Hypothalamus (tissue), 51 donors: ENCODE measurements at places on chromosomes 5 and 9.

- DNase-seq, result no peak
Measured at GRCh38 chr9:94145640-94146039, 61.4 kb downstream of the PTPDC1 start.

DNA sequence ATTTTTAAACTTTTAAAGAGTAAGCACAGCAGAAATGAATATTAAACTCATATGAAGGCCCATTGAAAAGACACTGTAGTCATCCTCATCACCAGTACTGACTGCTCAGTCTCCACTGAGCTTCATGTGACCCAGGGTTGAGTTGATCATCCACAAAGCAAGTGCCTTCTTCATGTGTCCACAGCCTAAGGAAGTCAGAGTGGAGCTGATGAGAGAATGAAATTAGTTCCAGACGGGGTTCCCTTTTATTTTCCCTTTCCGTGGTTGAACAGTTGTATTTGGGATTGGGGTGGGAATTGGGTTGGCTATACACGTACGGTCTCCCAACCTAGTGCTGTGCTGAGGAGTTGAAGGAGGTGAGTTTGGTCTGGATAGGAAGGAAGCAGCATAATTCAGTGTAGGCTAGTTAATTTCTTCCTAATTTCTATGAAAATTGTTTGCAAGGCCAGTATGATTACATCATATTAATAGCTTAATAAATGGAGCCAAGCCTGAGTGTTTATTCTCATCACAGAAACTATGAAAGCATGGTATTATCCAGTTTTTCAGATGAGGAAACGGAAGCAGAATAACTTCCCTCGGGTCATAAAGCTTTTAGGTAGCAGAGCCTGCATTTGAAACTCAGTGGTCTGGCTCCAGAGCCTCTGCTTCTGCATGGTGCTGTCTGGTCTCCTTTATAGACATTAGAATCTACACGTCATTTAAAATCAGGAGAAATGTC is 103.9 kb upstream of the DMRT1 start:
- no peak for DNase-seq

DNA sequence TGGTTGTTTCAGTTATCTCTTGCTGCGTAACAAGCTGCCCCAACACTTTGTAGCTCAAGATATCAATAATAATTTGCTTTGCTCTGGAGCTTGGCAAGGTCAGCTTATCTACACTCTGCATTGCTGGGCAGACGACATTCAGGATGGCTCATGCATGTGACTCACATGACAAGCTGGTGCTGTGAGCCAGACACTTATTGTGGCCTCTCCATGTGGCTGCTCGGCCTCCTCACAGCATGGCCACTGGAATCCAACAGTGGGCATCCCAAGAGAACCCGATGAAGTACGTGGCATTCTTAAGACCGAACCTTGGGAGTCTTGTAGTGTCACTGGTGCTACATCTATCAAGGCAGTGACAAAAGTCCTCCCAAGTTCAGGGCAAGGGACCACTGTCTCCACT is 94.2 kb upstream of the MVB12B start:
- no peak for DNase-seq

DNA sequence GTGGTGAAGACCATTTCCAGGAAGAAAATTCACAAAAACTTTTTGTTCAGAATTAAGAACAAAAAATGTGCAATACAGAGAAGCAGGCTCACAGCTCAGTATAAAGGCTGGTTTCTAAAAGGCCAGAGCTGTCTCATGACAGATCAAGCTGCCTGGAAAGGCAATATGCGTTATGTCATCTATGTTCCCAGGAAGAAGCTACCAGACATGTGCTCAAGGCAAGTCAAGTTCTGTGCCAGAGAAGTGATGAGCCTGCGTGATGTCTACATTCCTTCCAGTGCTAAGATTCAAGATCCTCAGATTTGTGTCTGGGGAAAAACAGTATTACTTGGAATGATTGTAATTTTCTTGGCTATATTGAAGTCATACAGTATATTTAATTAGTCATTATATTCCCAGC is 104.3 kb downstream of the PDE4D start:
- no peak for DNase-seq

DNA sequence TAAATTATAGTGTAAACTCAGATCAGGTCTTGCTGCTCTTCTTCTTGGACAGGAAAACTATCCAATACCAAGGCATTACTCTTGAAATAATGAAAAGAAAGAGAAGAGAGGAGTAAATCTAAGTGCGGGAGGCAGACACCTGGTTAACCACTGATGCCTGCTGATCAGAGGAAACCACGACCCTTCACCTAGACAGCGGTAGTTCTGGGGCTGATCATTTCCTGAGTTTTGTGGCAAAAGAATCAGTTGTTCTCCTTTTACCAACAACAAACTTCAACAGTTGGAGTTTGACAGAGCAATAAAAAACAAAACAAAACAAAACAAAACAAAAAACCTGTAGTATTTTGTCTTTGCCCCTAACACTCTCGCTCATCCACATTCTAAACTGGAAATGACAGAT is 3.0 kb downstream of the RLN1 start:
- no peak for DNase-seq

DNA sequence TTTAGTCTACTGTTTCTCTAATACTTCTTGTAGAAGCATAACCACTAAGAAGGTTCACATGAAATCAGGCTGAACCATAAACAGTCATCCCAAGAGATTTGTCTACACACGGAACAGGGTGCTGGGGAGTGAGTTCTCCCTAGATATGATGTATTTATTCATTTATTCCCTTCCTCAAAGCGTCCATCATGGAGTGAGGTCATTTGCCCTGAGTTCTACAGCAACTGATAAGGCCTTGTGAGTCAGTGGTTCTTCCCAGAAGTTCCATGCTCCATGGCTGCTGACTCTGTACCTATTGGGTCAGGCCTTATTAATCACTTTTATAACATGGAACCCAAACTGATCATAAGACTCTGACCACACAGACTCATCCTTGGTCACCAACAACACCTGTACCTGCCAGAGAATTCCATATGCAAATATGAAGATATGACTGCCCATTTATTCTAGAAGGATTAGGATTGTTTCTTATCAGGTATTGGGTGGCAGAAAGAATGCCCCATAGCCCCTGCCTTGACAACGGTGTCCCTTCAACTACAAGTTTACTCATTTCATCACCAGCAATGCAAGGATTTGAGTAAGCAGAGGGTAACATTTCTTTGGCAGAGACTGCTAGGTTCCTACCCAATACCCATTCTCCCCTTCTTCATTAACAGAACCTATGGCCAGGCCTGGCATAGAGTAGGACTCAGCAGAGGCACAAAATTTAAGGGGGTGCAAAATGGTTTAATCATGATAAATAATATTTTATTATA is 118.1 kb downstream of the LHFPL2 start:
- DNase-seq, result no peak

DNA sequence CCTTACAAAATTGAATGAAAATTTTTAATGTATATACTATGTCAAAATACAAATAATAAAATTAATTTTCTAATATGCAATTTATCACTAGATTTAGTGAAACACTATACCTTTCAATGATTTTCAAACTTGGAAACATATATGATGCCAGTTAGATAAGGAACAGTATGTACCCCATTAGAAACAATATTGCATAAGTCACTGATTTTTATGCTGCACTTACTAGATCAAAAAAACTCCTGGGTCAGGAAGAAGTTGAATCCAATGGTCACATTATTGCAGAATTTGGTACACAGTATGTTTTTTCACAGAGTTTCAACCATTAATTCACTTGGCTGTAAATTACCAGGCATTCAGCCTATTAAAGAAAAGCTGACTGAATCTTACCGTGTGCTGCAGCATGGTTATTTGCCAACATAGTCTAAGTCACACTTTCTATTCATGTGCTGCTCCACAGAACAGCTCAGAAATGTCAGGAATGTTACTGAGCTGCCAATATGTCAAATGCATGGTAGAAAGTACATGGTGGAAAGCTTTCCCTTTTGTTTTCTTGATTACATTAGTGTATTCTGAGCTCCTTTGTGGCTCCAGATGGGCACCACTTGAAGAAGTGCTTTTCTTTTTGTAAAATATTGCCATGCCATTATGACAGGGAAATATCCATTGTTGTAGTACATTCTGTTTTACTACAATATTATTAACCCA is 9.9 kb upstream of the PRR16 start:
- no peak for DNase-seq
